Endodermal cell (in vitro differentiated cells): ENCODE measurements at places on chromosomes 7 and 10. TPM values are rescaled to one million over a fixed set of nuclear protein-coding genes. Genes with fewer than 3 reads are reported as not detected.
A peak's percentile ranks its signal among the peaks of the same experiment; 100 is the strongest.

The NPY4R2 gene
- 0.24 TPM in 1 of 2 replicates, not detected in the other for total RNA-seq

The SPDYE9 gene
- not detected in 3 replicates for total RNA-seq

DNA sequence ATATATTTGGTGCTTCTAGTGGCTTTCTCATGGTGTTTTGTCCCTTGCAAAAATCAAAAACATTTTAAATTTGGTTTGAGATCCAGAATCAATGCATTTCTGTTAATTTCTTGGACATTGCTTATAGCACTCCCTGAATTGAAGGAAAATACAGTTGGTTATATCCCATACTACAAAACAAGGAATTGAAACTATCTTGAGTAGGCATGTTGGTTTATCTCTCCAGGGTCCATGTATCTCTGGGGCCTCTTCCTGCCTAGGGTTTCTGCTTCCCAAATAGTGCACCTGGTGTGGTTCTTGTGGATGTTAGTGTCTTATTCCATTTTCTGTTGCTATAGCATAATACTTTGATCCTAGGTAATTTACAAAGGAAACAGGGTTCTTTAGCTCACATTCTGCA lies 212.4 kb downstream of the CAMK1D start:
- no peak overlapping the region for H3K27ac ChIP-seq
- H3K4me3 ChIP-seq: no peak overlapping the region
- no peaks in the 10 kb centered on the region for H3K4me1 ChIP-seq
- H3K36me3 ChIP-seq: no peaks in the 10 kb centered on the region

GRCh38 chr7:37234928-37235327 lies 213.7 kb downstream of the ELMO1 start:
- H3K4me3 ChIP-seq: no peak overlapping the region
- no peaks in the 10 kb centered on the region for H3K4me1 ChIP-seq
- H3K27ac ChIP-seq: no peak overlapping the region
- peak; percentile 64 for DNase-seq
- peaks cover 36% of the 10 kb centered on the region for H3K36me3 ChIP-seq
- no peaks in the 10 kb centered on the region for H3K27me3 ChIP-seq

- no peaks in the 10 kb centered on the region for H3K27me3 ChIP-seq
- DNase-seq: no peak
- H3K36me3 ChIP-seq: no peaks in the 10 kb centered on the region
- H3K4me3 ChIP-seq: no peak overlapping the region
- peaks cover 6% of the 10 kb centered on the region for H3K4me1 ChIP-seq
Measured at GRCh38 chr10:71526653-71527052, 129.9 kb downstream of the CDH23 start.
